A549 treated with Mapracorat at 1 μM for 4 hours (cell line): ENCODE measurements at places on chromosomes 6 and 20. TPM values are rescaled to one million over a fixed set of nuclear protein-coding genes. Genes with fewer than 3 reads are reported as not detected.

KCNK17 gene
- not detected in 5 replicates for total RNA-seq

CPXM1 gene
- not detected in 5 replicates for total RNA-seq

ASCC3 gene
- 14.7 to 16.8 TPM (median 16.8 TPM) in 5 replicates for total RNA-seq

GPR63 gene
- 0.35 to 0.51 TPM (median 0.38 TPM) in 5 replicates for total RNA-seq

RHAG gene
- not detected in 5 replicates for total RNA-seq

FBXO9 gene
- 32.5 to 38.2 TPM (median 34.7 TPM) in 5 replicates for total RNA-seq

BACH2 gene
- total RNA-seq: 0.42 to 0.91 TPM (median 0.63 TPM) in 5 replicates

NFATC2 gene
- total RNA-seq: 7.5 to 10.4 TPM (median 8.6 TPM) in 5 replicates

NEDD9 gene
- 39.2 to 54.1 TPM (median 48.6 TPM) in 5 replicates for total RNA-seq
